NCI-H2081 treated with DMSO at 0.1 percent for 48 hours (cell line): ENCODE measurements at places on chromosomes 6 and 20.

DNA sequence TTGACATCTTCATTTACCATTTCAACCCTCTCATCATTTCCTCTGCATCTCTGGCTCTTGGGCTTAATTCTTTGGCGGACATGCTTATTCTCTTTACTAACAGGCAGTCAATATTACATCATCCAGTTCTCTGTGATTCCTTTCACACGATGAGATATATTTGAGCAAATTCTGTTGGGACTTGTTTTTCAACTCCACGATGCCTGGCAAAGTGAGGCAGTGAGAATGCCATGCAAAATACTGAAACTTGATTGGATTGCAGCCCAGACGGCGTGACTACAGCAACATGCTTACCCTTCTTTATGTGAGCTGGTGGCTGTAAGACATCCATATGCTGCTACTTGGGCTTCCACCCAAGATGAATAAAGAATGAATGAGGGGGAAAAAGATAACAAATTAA lies 101.7 kb upstream of the SPACA1 start:
- no peak for DNase-seq

GRCh38 chr20:8787090-8787489 lies 281.8 kb upstream of the PLCB4 start:
- no peak for DNase-seq

DNA sequence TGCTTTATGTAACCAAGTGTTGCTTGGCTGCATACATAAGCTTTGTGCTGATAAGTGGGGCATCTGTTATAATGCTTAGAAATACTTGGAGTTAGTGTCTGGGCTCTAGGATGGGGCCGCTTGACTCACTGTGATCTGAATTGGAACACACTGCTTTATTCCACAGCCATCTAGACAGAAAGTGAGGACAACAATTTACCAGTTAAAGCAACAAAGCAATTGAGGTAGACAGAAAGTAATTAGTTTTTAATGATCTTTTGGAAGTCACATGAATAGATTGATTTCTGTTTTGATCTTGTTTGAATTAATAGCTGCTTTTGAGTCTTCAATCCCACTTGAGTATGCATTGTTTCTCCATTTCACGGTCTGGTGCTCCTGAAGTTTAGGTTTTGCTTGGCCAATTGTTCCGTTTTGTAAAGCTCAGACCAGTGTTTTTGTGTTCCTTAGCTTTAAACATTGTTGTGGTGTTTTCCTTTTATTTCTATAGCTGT lies 157.5 kb downstream of the TRMT11 start:
- DNase-seq: no peak

- no peak for DNase-seq
These were observed 144.8 kb upstream of the SUPT3H start for GRCh38 chr6:45522486-45522885.

- DNase-seq: no peak
These were observed 67.4 kb upstream of the BMP2 start for GRCh38 chr20:6699921-6700562.

DNA sequence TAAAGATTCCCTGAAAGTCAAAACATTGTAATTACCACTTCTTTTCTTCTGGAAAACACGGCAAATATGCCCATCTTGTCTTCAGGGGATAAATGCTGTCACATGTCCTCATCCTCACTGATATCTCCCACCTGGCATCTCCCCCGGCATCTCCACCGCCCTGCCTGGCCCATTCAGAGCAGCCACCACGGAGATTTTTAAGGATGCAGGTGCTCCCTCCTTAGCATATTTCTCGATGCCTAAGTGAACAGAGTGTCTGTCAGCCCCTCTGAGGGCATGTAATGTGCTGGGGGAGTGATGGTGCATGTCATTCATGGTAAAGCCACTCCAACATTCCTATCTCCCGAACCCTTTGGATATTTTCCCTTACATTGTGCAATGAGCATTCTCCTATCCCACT lies 215.5 kb downstream of the PREX1 start:
- no peak for DNase-seq

GRCh38 chr6:132228894-132229293 lies 172.4 kb downstream of the MOXD1 start:
- DNase-seq: no peak

- DNase-seq: no peak
These were observed 587.2 kb downstream of the EPM2A start for GRCh38 chr6:145147981-145148749.

- no peak for DNase-seq
These were observed 73.9 kb downstream of the WDR27 start for GRCh38 chr6:169627736-169628607.

- no peak for DNase-seq
These were observed 36.9 kb downstream of the C20orf203 start for GRCh38 chr20:32636821-32637220.

- DNase-seq: no peak
These were observed 10.5 kb upstream of the DEFB128 start for GRCh38 chr20:199996-200395.

GRCh38 chr20:19993958-19994669 lies 23.0 kb upstream of the NAA20 start:
- no peak for DNase-seq

DNA sequence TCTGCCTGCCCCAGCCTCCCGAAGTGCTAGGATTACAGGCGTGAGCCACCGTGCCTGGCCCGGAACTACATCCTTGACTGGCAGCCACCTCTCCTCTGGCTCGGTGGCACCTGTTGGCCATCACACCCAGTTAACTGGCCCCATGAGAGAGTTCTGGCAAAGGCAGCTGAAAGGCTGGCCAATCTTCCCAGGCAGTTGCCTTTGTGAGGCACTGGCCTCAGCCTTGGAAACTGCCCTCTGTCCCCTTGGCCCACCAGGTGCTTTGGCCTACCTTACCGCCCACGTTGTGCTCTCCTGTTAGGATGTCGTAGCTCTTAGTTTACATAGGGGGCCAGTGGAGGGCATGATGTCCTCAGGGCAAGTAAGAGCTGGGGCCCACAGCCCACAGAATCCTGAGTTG lies 9.6 kb upstream of the MANBAL start:
- DNase-seq: no peak

DNA sequence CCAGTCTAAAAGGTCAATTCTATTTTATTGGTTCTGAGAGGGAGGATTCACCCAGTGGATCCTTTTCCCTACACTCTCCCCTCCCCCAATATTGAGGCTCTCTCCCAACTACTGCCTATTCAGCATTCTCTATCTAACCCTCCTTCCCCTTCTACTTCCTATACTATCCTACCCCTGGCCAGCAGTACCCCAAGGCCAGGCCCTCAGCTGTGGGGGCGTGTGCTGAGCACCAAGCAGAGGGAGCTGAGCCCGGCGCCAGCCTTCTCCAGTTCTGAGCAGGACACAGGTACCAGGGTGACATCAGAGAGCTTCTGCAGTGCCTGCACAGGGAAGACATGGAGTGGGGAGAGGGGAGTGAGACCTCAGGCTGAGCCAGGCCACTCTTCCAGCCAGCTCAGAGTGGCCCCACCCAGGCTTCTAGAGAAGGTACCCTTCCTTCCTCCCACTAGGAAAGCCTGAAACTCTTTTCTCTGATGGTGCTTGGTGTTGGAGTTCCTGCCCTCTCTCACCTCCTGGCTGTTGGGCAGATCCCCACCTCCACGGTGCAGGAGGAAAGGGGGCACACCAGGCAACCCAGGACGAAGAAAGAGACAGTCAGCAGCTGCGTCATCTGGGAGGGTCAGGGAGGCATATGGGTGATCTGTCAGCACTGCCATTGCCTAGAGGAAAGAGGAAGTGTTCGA lies 1.9 kb downstream of the DDAH2 start:
- DNase-seq: no peak

DNA sequence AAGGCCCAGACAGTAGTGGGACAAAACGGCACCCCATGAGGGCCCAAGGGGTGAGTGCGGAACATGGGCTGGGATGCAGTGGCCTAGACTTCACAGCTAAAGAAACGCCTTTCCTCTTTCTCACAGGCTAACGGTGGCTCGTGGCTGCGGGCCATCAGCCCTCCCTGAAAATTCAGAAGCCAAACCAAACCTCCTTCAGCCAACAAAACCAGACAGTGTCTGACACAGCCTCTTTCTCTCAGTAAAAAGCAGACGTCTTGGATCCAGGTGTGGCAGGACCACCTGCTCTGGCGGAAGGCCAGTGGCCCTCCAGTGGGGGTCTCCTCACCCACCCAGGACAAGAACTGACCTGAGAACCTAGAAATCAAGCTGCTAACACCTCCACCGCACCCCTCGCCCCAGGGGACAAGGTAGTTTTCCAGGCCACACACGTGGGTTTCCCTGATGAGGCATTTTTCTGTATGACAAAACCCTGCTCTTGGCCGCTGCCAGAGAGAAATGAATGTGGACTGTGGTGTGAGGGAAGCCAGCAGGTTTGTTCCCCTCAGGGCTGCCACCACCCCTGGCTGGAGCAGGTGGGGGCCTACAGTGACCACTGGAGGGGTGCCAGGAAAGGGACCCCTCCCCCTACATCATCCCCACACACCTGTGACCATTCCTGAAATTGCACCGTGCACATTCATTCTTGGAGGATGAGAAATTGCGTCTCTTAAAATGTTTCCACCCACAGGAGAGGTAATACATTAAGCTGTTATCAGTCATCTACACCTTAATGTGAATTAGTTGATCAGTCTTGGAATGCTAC lies 76.8 kb upstream of the PIM1 start:
- DNase-seq: no peak

- DNase-seq: no peak
These were observed 186.9 kb downstream of the UTRN start for GRCh38 chr6:144471986-144472385.

- no peak for DNase-seq
These were observed 115.9 kb downstream of the QRSL1 start for GRCh38 chr6:106745197-106745770.

- DNase-seq: no peak
These were observed 625.2 kb downstream of the EPM2A start for GRCh38 chr6:145110109-145110508.

GRCh38 chr20:1887321-1887720 lies 7.9 kb upstream of the SIRPA start:
- no peak for DNase-seq

DNA sequence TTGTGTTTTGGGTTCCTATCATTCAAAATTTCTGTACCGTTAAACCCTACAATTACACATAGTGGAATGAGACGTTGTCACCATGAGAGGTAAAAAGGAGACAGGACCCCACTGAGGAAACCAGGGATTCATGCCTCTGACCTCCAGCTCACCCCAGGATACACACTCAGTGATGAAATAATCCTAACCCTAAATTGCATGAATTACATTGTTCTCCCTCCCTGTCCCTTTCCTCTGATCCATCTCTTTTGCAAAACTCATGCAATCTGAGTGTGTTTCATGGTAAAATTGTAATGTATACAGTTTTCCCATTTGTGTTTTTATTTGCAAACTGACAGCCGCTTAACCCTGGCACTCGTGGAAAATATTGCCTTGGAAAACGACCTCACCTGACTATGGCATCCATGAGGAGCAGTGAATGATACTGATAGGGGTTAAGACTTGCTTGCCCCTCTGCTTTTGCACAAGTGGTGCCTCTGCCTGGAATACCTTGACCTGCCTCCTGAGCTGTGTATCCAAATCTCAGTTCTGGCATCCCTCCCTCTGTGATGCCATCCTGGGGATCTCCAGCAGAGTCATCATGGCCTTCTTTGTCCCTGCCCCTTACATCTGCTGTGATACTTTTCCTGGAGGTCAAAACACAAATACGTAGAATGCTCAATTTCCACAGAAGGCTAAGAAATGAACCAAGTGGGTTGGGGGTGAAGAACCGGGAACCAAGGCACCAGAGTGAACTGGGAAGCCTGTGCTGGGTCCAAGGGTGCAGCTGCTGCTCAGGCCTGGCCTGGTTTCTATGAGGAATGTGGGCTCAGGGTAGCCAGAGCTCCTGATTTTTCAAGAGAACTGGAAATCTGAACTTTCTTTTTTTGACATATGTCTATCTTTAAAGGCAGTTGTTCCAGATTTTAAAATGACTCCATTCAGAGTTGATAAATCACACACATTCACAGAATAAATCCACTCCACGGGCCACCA lies 211.6 kb upstream of the ZNF217 start:
- no peak for DNase-seq

- DNase-seq: no peak
These were observed 89.2 kb upstream of the BACH2 start for GRCh38 chr6:90385759-90386313.

DNA sequence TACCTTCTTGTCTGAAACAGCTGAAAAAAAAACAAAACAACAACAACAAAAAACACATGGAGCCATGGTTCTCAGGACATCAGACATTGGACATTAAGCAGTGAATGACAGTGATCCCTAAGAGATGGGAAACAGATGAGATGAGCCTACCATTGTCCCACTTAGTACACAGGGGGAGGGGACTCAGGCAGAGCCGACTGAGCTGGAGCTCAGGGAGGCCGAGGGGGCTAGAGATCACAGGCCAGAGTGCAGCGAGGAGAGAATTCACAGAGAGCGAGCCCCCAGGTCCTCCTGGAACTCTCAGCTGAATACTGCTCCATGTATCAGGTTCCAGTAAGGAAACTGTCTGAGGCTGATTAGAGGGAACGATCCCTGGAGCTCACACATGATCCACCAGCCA lies 134.6 kb downstream of the GRM4 start:
- no peak for DNase-seq

DNA sequence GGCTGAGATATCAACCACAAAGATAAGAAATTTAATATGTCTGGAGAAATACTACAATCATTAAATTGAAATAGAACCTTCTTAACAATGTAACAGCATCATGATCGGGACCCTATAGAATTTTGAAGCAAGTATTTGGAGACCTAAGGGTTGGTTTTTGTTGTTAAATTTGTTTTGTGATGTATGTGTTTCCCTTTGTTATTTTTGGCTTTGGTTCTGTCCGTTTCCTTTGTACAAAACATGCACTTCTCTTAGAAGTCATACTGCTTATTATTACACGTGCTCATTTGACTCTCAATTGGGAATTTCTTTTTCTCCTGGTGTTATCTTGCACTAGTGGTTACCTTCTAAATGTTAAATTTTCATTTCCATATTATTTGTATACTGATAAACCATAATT lies 4.0 kb upstream of the PLN start:
- no peak for DNase-seq

- DNase-seq: no peak
These were observed 1.9 kb downstream of the C6orf58 start for GRCh38 chr6:127578900-127579299.

GRCh38 chr6:107730106-107730505 lies 94.0 kb downstream of the SCML4 start:
- DNase-seq: no peak

- no peak for DNase-seq
These were observed 113.2 kb downstream of the CEBPB start for GRCh38 chr20:50303573-50304500.

GRCh38 chr6:52207066-52207465 lies 20.9 kb downstream of the IL17A start:
- no peak for DNase-seq

DNA sequence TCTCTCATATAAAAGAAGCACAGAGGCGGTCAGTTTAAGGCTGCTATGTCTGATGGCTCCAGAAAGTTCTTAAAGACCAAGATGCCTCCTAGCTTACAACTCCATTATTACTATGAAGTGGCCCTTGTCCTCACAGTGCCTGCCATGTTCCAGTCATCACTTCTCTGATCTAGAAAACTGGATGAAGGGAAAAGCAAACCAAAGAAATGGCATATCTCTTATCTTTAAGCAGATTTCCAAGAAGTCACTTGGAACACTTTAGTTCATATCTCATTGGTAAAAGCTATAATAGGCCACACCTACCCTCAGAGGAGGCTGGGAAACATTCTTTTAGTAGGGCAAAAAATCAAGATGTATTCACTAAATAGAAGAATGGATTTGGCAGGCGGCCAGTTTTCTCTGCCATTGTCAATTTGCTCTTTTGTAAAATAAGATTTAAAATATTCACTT lies 289.6 kb downstream of the TBC1D7 start:
- no peak for DNase-seq

GRCh38 chr6:63097222-63097621 lies 114.0 kb upstream of the FKBP1C start:
- DNase-seq: no peak
